ENCODE measurements at places on chromosomes 12 and 14. TPM values are rescaled to one million over a fixed set of nuclear protein-coding genes. Genes with fewer than 3 reads are reported as not detected.

HAL gene
- total RNA-seq: 1.1 TPM

SYCP3 gene
- total RNA-seq: not detected

TMEM106C gene
- total RNA-seq: 41.0 TPM

SERPINA1 gene
- total RNA-seq: not detected

ACSS3 gene
- 18.7 TPM for total RNA-seq

IKZF4 gene
- total RNA-seq: 3.0 TPM

KRT81 gene
- total RNA-seq: not detected

PCNX4 gene
- 68.7 TPM for total RNA-seq

IL26 gene
- total RNA-seq: not detected

DNA sequence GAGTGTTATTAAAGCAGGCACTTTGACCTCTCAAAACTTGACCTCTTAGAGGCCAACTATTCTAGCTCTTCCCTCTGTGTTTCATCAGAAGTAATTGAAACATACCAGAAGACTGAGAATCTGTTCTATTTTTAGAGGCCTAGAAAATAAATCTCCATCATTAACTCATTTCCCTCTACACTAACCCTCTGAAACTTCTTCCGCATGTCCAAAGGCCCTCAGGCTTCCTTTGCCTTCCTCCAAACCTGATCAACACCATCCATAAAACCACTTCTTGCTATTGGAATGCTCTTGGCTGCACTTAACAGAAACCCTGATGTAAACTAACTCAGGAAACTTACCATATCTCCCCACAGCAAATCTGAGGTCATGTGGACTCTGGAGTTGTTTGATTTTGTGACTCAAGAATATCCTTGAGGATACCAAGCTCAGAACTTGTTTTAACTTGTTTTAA lies 196.4 kb downstream of the RPAP3 start:
- no peaks in the 10 kb centered on the region for H3K36me3 ChIP-seq
- DNase-seq: no peak
- no peak overlapping the region for H3K27ac ChIP-seq

- H3K4me3 ChIP-seq: no peak overlapping the region
- H3K4me1 ChIP-seq: no peaks in the 10 kb centered on the region
- H3K27ac ChIP-seq: no peak overlapping the region
- DNase-seq: no peak
- no peaks in the 10 kb centered on the region for H3K36me3 ChIP-seq
- H3K27me3 ChIP-seq: no peaks in the 10 kb centered on the region
Measured at GRCh38 chr12:84046859-84047258, 865.7 kb downstream of the SLC6A15 start.

DNA sequence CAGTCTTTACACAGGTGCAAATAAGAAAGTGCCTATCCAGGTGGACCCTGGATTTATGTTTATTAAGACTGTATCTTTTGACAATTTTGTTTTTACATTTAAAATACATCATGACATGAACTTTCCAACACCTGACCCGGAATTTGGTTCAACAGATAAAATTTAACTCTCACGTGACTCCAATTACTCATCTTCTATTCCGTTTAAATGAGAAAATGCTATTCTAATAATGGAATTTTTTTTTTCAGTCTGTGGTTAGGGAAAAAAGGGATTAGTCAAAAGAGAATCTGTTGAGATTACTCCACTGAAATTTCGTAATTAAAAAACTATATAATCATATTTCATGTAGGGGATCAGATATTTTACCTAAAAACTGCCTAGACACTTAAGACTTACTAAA lies 11.1 kb downstream of the VPS37B start:
- H3K4me1 ChIP-seq: peaks cover 25% of the 10 kb centered on the region
- H3K27me3 ChIP-seq: peaks cover 16% of the 10 kb centered on the region
- DNase-seq: no peak

DNA sequence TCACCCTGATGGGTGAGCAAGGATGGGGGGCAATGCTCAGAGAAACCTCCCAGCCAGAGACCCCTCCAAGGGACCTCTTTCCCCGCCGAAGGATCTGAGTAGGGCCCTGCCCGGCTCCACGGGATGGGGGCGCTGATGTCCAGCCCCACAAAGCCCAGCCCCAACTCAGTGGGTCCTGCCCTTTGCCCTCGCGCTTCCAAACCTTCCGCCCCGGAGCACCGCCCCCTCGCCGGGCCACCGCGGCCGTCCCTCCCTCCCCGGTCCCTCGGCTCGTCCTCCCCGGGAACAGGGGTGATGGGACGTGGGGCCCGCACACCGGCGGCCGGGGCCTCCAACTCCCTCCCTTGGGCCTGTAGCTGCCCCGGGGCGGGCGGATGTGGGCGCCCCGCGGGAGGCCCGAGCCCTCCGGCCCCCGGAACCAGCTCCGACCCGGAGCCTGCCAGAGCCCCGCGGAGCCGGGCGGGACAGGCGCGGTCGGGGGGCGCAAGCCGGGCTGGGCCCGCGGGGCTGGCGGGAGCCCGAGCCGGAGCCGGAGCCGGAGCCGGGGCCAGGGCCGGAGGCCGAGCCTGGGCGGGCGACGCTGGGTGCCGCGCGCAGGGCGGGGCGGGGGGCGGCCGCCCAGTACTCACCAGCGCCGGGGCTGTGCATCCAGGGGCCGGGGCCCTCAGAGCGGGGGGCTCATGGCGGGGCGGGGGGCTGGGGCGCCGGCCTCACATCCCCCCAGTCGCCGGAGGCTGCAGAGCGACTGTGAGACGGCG lies 386 bp downstream of the HDAC7 start:
- H3K27ac ChIP-seq: peak overlapping the region; percentile 100
- peaks cover 75% of the 10 kb centered on the region for H3K4me1 ChIP-seq
- DNase-seq: peak; percentile 70
- peaks cover 55% of the 10 kb centered on the region for H3K27me3 ChIP-seq
- peaks cover 28% of the 10 kb centered on the region for H3K36me3 ChIP-seq

DNA sequence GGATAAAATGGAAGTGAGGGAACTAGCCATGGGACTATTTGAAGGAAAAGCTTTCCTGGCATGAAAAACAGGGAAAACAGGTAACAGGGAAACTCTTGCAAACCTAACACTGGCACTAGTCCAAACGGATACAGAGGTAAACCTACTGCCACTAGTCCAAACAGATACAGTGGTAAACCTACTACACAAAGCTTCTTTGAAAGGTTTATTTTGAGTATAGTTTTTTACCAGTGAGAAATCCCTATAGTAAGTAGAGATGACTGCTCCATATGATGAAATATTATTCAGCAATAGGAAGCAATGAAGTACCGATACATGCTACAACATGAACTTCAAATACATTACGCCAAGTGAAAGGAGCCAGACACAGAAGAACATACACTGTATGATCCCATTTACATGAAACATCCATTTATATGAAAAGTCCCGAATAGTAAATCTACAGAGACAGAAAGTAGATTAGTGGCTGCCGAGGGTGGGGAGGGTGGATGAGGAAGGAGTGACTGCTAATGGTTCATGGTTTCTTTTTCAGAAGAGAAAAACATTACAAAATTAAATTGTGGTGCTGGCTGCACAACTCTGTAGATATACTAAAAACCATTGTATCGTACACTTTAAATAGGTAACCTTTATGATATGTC lies 25.5 kb downstream of the SPTLC2 start:
- DNase-seq: no peak
- H3K27me3 ChIP-seq: no peaks in the 10 kb centered on the region
- H3K4me1 ChIP-seq: peaks cover 36% of the 10 kb centered on the region
- H3K36me3 ChIP-seq: peaks cover 21% of the 10 kb centered on the region
- peak overlapping the region; percentile 17 for H3K27ac ChIP-seq

- DNase-seq: no peak
- H3K4me3 ChIP-seq: no peak overlapping the region
- H3K27me3 ChIP-seq: peaks cover 2% of the 10 kb centered on the region
- no peaks in the 10 kb centered on the region for H3K36me3 ChIP-seq
- H3K4me1 ChIP-seq: peaks cover 15% of the 10 kb centered on the region
- no peak overlapping the region for H3K27ac ChIP-seq
Measured at GRCh38 chr14:100649173-100649519, 61.9 kb upstream of the BEGAIN start.

GRCh38 chr14:30528119-30528518 lies 30.8 kb upstream of the G2E3 start:
- H3K4me3 ChIP-seq: no peak overlapping the region
- no peaks in the 10 kb centered on the region for H3K36me3 ChIP-seq
- no peak overlapping the region for H3K27ac ChIP-seq
- H3K27me3 ChIP-seq: no peaks in the 10 kb centered on the region
- H3K4me1 ChIP-seq: no peaks in the 10 kb centered on the region
- no peak for DNase-seq

- peaks cover 2% of the 10 kb centered on the region for H3K27me3 ChIP-seq
- no peak overlapping the region for H3K4me3 ChIP-seq
- H3K27ac ChIP-seq: peak overlapping the region; percentile 91
Measured at GRCh38 chr12:110316861-110317260, 35.8 kb downstream of the ATP2A2 start.

DNA sequence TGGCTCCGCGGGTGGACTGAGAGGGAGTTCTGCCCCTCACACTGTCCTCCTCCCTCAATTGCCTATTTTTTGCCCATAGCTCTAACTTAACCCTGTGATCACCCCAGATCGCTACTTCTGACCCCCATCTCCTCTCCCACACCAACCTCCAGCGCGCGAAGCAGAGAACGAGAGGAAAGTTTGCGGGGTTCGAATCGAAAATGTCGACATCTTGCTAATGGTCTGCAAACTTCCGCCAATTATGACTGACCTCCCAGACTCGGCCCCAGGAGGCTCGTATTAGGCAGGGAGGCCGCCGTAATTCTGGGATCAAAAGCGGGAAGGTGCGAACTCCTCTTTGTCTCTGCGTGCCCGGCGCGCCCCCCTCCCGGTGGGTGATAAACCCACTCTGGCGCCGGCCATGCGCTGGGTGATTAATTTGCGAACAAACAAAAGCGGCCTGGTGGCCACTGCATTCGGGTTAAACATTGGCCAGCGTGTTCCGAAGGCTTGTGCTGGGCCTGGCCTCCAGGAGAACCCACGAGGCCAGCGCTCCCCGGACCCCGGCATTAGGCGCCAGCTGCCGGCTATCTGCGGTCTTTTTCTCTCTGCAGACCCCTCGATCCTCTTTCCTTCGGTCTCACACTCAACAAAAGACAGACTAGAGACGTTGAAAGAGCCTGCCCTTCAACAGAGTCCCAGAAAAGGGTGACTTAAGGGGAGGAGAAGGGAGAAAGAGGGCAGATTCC lies 3.0 kb upstream of the TBX3 start:
- H3K27me3 ChIP-seq: peaks cover 52% of the 10 kb centered on the region
- no peak for DNase-seq
- no peaks in the 10 kb centered on the region for H3K36me3 ChIP-seq
- peak overlapping the region; percentile 73 for H3K4me3 ChIP-seq

DNA sequence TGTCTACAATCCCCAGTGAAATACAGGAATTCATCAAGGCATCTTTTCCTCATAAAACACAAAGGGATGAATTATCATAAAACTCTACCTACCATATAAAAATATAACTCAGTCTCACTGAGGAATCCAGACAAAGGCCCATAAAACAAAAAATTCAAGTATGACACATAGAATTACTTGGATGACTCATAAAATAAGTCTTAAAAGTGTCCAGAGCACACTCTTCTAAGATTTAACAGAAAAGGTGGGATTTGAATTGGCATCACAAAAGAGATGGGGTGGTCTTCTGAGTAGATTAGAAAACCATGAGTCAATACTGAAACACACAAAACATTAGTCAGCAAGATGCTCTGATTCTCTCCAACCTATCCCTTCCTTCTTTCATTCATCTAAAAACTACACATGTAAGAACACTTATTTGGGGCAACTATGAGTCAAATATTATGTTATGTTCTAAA lies 202.7 kb upstream of the GARIN6 start:
- no peaks in the 10 kb centered on the region for H3K36me3 ChIP-seq
- no peak overlapping the region for H3K27ac ChIP-seq
- no peaks in the 10 kb centered on the region for H3K27me3 ChIP-seq
- DNase-seq: no peak

DNA sequence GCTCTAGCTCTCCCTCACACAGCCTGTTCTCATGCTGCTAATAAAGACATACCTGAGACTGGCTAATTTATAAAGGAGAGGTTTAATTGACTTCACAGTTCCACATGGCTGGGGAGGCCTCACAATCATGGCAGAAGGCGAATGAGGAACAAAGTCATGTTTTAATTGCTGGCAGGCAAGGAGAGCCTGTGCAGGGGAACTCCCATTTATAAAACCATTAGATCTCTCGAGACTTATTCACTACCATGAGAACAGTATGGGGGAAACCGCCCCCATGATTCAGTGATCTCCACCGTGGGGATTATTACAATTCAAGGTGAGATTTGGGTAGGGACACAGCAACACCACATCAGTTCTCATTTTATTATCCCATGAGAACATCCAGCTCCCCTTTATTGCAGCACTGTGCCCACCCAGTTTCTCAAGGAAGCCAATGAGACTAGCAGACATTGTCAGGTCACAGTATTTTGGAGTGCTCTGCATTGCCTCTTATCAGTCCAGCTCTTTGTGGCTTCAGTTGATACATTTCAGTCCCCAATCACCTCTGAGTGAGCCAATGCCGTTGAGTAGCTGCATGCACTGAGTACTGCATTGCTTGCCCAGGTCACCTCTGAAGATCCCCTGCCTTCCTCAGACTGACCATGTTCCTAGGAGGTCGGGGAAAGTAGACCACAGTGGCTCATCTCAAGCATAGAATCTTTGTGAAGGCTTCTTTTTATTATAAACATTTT lies 131.2 kb downstream of the CRADD start:
- no peak overlapping the region for H3K27ac ChIP-seq
- H3K4me1 ChIP-seq: peaks cover under 1% of the 10 kb centered on the region
- no peaks in the 10 kb centered on the region for H3K27me3 ChIP-seq
- no peak overlapping the region for H3K4me3 ChIP-seq
- no peak for DNase-seq

DNA sequence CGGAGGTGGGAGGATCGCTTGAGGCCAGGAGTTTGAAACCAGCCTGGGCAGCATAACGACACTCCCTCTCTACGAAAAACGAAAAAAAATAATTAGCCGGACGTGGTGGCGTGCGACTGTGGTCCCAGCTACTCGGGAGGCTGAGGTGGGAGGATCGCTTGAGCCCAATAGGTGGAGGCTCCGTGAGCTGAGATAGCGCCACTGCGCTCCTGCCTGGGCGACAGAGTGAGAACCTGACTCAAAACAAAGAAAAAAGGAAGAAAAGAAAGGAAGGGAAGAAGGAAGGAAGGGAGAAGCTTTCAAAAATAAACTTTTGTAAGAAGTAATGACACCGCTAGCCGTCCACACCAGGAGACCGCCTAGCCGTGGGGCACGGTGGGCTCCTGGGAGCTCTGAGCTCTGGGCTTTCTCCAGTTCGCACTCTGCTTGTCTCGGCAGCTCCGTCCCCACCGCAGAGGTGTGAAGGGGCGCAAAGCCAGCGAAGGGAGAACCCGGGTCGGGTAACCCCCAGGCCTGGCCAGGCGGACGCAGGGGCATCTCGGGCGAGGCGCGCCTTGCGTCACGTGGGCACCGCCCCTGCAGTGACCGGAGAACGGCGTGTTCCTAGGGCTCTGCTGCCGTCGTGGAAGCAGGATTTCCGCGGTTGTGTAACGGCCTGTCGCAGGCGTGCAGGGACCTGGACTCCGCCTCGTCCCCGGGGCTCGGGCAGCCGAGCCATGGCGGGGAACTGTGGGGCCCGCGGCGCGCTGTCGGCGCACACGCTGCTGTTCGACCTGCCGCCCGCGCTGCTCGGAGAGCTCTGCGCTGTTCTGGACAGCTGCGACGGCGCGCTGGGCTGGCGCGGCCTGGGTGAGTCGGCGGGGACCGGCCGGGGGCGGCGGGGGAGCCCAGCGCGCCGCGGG lies at the start of gene IRAK3:
IRAK3 (plus strand) TSS at position 631 of the 902 bp plus-strand sequence; CDS start at position 717, 86 bp downstream.
- peaks cover 15% of the 10 kb centered on the region for H3K4me1 ChIP-seq
- H3K4me3 ChIP-seq: peak within 1 kb of the TSS; percentile 83
- peak within 1 kb of the TSS; percentile 76 for H3K27ac ChIP-seq
- no peaks in the 10 kb centered on the region for H3K27me3 ChIP-seq

Data from endothelial cell (in vitro differentiated cells).